ENCODE measurements at places on chromosomes 16 and 17.

GRCh38 chr16:88812513-88813268, 963 bp upstream of the APRT start:
- no peak for DNase-seq

GRCh38 chr17:3656755-3657587, 11.4 kb downstream of the TAX1BP3 start:
- DNase-seq, result no peak

DNA sequence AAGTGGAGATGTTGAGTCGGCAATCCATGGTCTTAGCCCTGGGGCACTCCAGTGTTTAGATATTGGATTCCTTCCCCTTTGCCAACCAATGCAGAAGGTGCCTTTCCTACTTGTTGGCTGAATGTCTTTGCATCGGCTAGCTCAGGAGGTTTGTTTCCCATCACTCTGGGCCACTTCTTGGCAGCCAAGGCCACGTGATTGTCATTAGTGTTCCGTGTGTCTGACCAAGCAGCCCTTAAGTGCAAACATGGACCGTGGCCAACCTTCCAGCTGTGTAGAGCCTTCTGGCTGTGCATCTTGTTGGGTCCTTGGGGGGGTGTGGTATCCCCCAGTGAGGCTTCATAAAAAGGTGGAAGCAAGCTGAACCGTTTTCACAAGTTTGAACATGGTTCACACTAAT, 66.0 kb downstream of the GNAO1 start:
- DNase-seq, result no peak

DNA sequence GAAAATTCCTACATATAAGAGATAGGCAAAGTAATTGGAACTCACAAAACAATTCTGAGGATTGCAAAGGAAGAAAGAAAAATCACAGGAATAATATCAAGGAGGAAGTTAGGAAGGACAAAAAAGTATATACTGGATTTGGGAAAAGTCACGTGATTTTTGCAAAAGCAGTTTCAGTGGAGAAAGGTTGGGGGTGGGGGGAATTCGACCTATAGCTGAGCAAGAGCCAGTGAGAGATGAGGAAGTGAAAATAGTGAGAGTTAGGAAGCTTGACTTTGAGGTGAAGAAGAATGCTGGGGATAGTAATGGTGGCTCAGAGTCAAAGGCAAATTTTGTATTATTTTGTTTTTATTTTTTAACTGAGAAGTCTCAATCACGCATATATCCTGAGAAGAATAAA, 438.0 kb upstream of the PMFBP1 start:
- DNase-seq, result no peak

DNA sequence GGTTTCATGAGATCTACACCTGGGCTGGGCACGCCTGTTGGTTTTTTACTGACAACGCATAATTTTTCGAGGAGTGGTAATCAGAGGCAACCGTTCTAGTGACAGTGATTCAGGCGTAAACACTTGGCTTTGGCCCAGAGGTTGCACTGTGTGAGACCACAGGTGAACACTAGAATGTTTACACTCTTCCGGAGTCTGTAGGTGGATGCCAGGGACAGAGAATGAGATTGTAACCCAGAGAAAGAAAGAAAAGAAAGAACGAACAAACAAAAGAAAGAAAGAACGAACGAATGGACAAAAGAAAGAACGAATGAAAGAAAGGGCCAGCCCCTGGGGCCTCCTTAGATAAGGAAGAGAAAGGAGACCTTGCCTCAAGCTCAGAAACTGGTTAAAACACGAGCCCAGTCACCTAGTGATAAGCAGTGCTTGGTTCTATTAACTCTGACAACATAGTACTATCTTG, 113.2 kb downstream of the PRKCB start:
- no peak for DNase-seq

Data from iPS DF 6.9 (cell line).